Stimulated activated CD4-positive, alpha-beta T cell treated with anti-CD3 and anti-CD28 coated beads, Interleukin-15, amount 100 ng/mL, for 1 hour (primary cell): ENCODE measurements at places on chromosomes 4 and X.

DNA sequence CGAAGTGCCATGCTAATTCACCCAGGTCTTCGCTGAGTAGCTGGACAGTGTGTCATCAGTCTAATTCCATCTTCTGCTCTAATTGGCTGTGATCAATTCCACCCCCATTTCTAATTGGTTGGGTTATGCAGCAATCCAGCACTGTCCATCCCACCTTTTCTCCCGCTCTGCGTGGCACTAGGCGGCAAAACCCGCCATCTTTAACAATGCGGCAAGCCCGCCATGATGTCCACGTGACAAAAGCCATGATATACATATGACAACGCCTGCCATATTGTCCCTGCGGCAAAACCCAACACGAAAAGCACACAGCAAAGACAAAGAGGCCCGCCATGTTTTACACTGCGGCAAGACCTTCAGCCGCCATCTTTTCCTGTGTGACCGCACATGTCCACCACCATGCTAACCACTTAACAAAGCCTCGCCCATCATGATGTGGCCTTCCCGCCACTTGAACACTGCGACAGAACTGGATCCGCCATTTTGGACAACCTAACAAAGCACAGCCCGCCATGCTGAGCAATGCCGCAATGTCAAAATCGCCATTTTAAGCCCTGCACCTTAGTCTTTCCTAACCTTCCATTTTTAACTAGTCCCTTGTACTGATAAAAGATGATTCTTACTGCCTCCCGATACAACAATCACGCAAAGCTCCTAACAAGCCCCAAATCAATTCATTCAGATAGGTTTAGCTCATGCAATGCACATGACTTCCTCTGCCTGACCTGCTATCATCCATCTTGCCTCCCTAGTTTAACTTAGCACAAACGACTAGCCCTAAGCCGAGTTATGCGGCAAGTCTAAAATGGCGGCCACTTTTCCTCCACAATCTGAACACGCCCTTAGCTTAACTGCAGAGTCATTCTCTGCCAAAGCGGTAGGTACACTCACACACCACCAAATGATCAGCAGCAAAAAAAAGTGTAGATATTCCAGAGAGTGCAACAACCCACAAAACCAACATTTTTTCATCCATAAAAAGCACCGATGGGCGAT is 288.3 kb downstream of the CHIC1 start:
- DNase-seq: no peak

DNA sequence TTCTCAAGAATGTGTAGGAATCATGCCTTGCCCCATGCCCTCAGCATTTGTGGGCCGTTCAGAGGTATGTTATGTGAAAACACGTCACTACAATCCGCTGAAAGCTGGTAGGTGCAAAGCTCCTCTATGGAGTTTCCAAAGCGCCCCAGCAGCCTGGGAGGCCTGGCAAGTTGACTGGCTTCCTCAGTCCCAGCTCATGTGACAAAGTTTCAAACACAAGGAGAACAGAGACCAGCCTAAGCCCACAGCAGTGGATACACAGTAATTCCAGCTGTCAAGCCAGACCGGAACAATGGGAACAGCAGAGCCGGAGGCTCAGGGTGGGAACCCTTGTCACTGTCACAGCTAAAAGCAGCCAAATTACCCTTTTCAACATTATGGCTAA is 33.5 kb downstream of the NAT8L start:
- DNase-seq: no peak

- DNase-seq: no peak
Observed at GRCh38 chr4:11069581-11070211, 359.0 kb downstream of the HS3ST1 start.

DNA sequence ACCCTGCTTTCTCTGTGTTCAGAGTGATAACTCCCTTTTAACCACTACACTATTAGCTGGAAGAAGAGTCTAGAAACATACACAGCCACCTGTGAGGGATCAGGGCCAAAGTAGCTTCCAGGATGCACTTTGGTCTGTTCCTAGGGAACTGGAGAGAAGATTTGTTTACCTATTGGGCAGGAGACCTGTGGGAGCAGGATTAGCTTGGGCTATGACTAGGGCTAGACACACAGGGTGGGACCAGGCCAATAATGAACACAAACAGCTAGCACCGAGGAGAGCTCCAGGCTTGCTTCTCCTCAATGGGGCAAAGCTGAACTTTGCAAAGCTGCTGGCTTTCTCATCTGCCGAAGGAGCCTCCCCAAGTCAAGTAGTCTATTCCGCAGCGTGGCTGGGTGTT is 24.4 kb upstream of the MAP7D3 start:
- DNase-seq: no peak

DNA sequence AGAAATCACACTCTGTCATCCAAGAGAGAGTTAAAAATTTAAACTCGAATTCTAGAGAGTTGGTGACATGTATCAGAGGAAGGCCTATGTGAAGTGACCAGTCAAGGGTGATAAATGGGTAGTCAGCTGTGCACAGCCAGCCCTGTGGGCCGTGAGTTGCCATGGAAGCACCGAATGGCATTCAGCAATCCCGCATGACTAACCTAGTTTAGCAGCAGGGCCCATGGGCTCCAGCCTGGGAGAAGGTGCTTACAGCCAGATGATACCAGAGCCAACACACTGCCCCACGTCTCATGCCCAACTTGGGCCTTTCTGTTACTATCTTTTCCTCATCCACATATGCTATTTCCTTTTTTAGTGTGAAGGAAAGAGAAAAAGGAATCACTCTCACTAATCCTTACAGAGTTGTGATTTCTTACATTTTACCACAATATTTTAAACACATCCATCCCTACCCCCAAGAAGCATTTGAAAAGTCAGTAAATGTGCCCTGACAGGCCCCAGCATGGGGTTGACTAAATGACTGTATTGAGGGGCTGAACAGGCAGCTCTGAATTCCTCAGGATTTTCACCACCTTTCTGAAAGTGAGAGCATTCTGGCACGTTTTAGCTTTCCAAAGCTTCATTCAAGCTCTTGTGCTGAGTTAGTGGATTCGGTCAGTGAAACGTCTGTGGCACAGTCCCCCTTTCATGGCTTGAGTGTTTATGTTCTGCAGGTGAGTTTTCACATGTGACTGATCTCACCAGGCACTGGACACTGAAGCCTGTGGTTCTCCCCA is 104.2 kb downstream of the AFF1 start:
- DNase-seq: no peak

GRCh38 chr4:151318307-151319006 is 6.9 kb downstream of the SH3D19 start:
- no peak for DNase-seq

DNA sequence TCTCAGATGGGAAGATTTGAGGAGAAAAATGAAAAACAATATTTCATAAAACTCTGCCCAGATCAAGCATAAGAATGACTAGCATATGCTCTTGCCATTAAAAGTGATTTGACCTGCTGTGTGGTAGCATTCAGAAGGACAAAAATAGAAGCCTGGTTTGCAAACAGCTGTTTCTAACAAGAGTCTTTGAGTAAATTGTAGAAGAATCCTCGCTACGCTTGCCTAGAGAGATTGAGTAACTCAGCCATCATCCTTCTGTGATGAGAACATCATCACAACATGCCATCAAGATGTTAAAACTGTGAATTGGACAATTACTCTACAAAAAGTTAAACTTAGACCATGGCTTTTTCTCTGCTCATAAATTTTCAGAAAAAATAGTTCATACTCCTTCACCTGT is 168.9 kb upstream of the PUDP start:
- no peak for DNase-seq

GRCh38 chrX:140918398-140919038 is 83.9 kb upstream of the SPANXB1 start:
- DNase-seq: no peak

DNA sequence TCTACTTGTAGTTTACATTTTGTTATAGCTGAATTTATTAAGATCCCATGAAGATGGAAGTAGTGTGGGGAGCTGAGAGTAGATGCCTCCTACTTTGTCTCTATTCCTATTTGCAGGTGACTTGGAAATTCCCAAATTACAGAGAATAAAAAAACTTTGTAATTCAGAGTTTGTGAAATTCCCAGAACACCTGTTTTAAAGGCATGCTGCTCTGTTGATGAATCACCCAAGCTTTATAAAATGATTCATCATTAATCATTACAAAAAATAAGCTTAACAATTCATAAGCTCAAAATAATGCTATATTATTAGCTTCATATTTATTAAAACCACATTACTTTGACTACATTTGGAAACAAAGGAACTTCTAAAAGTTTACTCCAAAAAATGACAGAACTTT is 856.3 kb downstream of the RPA4 start:
- no peak for DNase-seq

GRCh38 chrX:100353326-100353725 is 56.7 kb downstream of the PCDH19 start:
- DNase-seq: no peak

DNA sequence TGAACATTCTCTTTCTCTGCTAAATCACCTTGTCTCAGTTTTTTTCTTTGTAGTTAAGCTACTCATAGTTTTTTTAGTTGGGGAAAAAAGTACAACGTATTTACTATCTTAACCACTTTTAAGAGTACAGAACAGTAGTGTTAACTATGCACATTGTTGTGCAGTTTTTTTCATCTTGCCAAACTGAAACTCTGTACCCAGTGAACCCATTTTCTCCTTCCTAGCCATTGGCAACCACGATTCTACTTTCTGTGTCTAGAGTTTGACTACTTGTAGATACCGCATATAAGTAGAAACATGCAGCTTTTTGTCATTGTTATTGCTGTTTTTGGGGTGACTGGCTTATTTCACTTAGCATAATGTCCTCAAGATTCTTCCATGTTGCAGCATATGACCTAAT is 10.0 kb downstream of the N4BP2 start:
- DNase-seq: no peak

DNA sequence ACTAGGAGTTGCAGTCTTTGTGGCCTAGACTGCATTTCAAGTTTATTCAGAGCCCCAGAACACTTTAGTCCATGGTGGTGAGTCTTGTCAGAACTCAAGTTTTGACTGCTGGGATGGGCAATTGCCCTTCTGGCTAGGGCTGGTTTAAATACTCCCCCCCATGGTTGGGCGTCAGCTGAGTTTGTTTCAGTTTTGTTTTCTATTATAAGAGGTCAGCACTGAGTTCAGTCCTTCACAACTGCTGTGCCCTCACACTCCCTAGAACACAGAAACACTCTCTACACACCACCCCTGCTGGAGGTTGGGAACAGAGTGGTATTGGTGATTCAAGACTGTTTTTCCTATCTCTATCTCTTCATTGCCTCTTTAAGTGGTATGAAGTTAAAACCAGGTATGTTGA is 217.0 kb downstream of the GUCY2F start:
- DNase-seq: no peak

GRCh38 chrX:54427837-54428424 is 12.3 kb upstream of the TSR2 start:
- no peak for DNase-seq

GRCh38 chrX:74063426-74064155 is 240.4 kb upstream of the ZCCHC13 start:
- DNase-seq: no peak

DNA sequence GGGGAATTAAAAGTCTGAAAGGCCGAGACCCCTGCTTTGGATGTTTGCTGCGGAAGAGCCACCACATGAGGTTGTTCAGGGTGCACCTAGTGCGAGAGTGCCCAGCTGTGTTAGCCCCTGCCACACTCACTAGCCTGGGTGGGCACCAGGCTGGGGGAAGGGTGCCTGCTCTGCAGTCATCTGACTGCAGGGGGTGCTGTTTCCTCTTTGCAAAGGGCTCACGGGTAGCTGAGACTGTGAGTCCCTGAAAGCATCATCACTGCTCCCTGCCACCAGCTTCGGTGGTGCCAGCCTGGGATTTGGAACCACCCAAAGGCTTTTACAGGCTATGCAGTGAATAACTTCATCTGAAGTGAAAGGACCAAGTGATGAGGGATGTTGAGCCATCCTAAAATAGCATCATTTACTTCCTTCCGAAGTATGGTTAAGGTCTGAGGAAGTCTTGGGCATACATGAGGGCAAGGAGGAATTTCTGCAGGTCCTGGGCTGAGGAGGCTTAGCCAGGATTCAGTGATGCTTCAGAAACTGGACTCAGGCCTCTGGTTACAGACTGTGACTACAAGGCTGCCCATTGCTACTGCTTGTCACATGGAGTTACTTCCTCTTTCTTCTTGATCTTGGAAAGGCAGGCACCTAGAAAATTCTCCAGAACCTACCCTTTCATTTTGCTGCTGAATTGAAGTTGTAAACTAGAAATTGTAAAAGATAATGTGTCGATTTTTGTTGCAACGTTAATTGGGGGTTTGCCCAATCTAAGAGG is 293.2 kb upstream of the PRPS2 start:
- DNase-seq: no peak

DNA sequence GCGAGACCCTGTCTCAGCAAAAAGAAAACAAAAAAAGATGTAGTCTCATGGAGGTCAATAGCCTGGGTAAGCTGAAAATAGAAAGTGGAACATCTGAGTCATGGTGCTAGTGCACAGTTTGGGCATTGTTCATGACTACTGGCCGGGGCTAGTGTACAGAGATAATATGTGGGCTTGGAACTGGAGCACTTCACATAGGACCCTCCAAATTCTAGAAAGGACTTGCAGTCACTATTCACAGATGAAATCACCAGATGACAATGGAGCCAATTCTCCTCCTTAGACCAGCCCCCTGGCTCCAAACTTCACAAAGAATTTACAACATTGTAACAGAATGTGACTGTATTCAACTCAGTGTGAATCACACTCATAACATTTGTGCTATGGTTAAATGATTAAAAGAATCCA is 367.8 kb upstream of the SLC7A11 start:
- DNase-seq: no peak

DNA sequence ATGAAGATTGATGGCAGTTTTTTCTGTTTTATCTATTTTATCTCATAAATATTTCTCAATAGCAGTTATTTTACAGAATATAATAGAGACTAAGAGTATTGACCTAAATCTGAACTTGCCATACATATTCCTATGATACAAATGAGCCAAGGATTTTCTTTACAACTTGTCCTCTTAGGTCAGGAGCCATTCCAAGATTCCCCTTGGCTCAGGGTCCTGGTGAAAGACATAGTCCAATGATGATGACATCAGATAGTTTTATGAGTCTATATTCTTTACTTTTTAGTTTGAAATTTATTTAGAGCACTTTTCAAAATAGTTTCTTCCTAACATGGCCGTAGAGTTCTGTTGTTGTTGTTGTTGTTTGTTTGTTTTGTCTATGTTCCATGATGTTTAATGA is 869.1 kb upstream of the GRID2 start:
- DNase-seq: no peak
